ENCODE measurements at places on chromosomes 13 and 19.

DNA sequence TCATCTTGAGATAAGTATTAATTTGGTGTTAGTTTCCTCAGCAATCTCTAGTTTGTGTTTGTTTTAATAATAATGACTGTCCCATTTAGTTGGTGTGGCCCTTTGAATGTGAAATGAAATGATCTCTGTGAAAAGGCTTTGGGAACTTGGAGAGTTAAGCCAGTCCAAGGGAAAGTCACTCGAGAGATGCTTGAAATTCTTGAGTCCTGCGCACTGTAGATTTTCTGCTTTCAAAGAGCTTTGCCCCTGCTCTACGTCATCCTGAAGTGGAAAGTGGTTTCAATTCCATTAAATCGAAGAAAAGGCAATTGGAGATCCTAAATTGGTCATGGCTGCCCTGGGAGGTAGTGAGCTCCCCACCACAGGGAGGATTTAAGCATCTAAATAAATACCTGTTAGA is 403.8 kb downstream of the ZNF536 start:
- no peak for DNase-seq

DNA sequence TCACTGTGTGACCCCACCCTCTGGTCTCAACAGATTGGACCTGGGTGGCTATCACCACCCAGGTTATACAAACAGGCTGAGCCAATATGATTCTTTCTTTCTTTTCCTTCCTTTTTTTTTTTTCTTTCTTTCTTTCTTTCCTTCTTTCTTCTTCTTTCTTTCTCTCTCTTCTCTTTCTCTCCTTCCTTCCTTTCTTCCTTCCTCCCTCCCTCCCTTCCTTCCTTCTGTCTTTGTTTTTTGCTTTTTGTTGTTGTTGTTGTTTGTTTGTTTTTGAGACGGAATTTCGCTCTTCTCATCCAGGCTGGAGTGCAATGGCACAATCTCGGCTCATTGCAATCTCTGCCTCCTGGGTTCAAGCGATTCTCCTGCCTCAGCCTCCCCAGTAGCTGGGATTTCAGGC is 17.0 kb upstream of the PTPRS start:
- DNase-seq = no peak

- DNase-seq = no peak
Observed at GRCh38 chr19:16721051-16721450, 1.4 kb downstream of the NWD1 start.

DNA sequence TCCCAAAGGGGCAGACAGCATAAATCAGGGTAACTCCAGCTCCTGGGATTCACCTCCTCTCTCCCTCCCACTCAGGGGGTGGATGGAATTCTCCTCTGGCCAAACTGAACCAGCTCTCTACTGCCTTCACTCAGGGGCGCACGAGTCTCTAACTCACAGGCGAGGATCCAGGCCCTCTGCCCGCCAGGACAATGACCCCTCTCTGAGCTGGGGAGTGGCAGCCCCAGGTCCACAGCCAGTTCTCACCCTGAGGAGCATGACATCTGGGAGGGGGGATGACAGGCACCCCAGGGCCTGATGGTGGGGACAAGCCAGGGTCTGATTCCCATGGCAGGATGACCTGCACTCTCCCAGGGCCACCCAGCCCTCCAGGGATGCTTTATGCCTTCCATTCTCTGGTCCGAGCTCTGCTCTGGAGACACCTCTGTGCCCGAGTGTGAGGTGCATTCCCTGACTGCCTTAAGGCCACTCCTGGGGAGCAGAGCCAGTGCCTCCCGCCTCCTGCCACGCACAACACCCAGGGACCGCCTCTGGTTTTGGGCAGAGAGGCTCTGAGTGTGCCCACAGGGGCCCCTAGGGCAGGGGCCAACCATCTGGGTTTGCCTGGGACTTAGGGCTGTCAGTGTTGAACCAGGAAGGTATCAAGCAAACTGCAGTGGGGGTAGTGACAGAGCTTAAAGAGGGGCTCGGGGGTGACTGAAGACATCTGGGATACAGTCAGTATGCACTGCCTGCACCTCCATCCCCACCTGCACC is 66.2 kb downstream of the GNG7 start:
- no peak for DNase-seq

- no peak for DNase-seq
Observed at GRCh38 chr19:34994643-34995541, 5.2 kb upstream of the GRAMD1A start.

- DNase-seq = no peak
Observed at GRCh38 chr13:37457612-37458011, 141.0 kb downstream of the POSTN start.

DNA sequence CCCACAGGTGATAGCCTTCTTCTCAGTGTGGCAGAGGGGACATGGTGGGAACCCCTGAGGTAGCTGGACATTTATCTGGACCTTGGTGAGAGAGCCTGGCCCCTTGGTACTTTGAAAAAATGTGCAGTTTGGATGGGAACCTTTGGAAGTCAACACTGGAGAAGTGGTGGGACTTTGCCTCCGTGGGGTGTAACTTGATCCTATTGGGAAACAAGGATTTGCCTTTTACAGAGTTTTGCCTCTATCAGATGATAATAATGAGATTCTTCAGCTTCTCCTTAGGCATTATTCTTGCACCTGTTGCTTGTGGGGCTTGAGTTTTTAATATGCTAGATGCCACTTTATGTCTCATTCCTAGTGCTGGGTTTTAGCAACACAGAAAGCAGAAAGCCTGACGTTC is 99.0 kb downstream of the ERCC5 start:
- no peak for DNase-seq

- no peak for DNase-seq
Observed at GRCh38 chr19:39160889-39161672, 35.5 kb downstream of the PAK4 start.

GRCh38 chr19:5492635-5493409 is 37.6 kb downstream of the ZNRF4 start:
- DNase-seq = no peak

DNA sequence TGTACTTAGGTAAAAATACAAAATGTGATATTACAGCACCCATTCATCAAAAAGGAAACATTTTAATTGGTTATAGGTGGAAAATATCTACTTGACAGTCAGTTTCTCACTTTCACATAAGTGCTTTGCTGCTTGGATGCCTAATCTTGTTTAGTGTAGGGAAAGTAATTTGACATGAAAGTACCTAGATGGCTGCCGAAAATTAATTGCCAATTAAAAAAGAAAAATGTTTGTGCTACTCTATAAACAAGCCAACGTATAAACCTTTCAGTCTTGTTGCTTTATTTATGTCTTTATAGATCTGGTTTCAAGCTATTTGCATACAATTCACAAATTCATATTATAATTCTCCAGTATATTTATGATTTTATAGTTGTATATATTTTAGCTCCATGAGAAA is 729.9 kb downstream of the DACH1 start:
- no peak for DNase-seq

DNA sequence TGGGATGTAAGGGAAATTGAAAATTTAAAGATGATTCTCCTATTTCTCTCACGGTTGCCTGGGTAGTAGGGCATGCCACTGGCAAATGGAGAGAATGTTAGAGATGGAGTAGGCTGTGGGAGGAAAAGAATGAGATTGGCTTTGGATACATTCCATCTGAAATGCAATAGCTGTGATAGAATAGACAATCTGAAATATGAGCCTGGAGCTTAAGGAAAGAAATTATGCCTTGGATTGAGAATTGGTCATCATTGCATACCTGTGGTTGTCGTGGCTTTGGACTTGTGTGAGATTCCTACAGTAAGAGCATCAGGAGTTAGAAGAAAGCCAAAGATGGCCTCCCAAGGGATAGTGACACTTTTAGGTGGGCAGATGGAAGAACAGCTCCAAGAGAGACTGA is 305.1 kb upstream of the SLC10A2 start:
- DNase-seq = no peak

GRCh38 chr13:105196052-105196451 is 1339.4 kb downstream of the EFNB2 start:
- DNase-seq = no peak

DNA sequence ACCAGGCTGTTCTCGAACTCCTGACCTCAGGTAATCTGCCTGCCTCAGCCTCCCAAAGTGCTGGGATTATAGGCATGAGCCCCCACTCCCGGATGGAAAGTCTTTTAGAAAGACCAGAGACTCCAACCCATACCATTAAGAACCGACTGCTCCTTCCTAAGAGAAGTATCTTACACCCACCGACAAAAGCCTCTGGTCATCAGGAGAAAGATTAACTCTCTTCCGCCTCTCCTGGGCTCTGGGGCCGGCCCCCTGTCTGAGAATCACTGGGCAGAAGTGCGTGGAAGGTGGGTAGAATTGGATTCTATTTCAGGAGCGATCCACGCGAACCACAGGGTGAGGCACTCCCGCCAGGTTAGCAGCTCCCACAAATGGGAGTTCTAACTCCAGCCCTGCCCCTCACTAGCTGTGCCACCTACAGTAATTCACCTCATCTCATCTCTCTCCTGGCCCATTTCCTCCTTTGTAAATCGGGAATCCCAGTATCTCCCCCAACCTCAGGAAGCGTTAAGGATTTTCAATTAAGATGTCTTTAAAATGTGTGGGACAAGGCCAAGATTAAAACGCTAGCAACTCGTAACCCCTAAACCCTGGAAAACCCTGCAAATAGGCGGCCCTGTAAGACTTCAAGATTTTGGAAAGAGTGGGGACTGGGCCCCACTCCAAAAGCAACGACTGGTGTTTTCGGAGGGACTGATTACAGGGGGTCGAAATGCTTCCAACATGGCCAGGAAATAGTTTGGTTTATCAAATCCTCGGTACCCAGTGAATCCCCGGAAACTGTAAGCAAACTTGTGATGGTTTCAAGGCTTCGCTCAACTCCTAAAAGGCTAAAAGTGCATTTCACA is 1.3 kb downstream of the HNRNPL start:
- no peak for DNase-seq

DNA sequence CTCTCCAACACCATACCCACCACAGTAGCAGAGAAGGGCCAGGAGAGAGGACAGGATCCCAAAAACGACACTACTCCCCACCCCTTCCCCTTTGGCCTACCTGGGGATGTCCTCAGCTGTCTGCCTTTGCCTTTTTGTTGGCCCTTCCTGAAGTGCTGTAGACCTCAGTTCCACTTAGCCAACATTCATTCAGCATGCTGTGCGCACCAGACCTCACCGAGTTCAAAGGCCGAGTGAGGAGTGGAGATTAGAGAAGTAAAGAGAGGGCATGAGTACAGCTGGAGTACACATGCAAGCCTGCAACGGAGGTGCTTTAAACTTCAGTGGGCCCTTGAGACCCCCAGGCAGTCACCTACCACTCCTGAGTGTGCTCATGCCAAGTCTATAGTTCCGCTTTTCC is 99.0 kb downstream of the TEX26 start:
- no peak for DNase-seq

DNA sequence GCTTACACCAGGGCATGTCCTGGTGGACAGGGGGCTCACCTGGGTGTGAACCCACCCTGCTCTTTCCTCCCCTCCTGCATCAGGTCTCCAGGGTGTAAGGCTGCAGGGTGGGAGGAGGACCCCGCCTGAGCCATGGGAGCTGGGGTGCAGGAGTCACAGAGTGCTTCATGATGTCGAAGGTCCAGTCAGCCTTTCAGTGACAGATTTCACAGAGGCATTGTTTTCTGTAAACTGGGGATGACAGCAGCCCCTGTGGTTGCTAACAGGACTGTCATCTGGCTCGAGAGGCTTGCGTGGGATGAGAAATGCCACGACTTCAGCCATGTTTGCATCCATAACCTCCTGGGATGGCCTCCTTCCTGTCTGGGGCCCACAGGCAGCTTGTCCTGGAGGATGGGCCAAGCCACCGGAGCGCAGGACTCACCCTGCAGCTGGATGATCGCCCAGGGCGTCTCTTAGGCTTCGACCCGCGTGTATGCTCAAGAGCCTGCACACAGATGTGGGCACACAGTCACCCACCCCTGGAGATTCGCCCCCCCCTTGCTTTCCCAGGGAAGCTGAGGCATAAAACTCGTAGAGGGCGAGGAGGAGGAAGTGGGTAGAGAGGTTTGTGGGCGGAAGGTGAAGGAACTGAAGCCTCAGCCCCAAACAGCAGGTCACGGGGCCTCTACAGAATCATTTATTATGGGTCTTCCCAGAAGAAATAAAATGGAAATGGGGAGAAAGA is 4.9 kb downstream of the NANOS3 start:
- no peak for DNase-seq

- DNase-seq = no peak
Observed at GRCh38 chr19:14952767-14953166, 11.5 kb downstream of the OR7C2 start.

GRCh38 chr13:98937911-98938381 is 39.9 kb downstream of the DOCK9 start:
- DNase-seq = no peak

DNA sequence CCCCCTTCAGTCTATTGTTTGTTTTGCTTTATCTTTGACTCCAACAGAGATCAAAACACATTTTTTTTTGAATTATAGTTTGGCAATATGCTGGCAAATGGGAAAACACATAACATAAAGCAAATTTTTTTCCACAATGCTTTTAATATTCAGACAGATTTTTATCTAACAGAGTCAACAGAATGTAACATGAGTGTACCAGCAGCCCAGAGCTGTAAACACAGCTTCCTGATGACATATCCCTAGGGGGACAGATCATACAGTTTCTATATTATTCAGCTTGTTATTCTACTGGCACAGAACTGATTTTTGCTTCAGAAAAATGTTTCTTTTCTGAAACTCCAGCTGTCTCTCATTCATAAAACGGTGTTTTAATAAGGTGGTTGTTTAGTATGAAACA is 168.8 kb downstream of the OLFM4 start:
- DNase-seq = no peak

GRCh38 chr19:964761-965694 is 19.1 kb upstream of the WDR18 start:
- DNase-seq = no peak

DNA sequence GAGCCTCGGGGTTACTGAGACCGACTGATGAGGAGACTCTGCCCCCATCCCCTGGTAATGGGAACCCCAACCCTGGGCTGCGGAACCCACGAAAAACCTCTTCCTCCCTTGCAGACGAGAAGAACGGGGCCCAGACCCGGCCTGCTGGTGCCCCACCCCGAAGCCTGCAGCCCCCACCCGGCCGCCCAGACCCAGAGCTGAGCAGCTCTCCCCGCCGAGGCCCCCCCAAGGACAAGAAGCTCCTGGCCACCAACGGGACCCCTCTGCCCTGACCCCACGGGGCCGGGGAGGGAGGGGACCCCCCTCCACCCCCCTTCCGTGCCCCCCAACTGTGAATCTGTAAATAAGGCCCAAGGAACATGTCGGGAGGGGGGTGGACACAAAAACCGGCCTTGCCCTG is 13.3 kb downstream of the TMEM150B start:
- no peak for DNase-seq

- no peak for DNase-seq
Observed at GRCh38 chr19:17951990-17952976, 14.6 kb upstream of the KCNN1 start.

GRCh38 chr13:113561417-113562084 is 23.0 kb upstream of the TFDP1 start:
- DNase-seq = no peak

GRCh38 chr19:17648097-17648660 is 40.0 kb downstream of the UNC13A start:
- no peak for DNase-seq

- no peak for DNase-seq
Observed at GRCh38 chr13:113001241-113002140, 32.5 kb downstream of the MCF2L start.

DNA sequence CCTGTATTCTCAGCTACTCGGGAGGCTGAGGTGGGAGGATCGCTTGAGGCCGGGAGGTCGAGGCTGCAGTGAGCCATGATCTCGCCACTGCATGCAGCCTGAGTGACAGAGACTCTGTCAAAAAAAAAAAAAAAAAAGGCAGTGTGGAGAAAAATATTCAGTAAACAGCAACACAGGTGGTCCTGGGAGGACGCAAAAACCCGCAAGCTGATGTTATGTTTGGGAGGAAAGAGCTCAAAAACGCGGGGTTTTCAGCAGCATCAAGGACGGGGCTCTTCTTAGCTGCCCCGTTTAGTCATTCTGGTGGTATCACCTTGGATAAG is 599 bp upstream of the ZNF784 start:
- no peak for DNase-seq
